ENCODE measurements at places on chromosomes 5 and 9. TPM values are rescaled to one million over a fixed set of nuclear protein-coding genes. Genes with fewer than 3 reads are reported as not detected.
A peak's percentile ranks its signal among the peaks of the same experiment; 100 is the strongest.

- no peak for DNase-seq
Observed at GRCh38 chr5:74357827-74358226, 282.7 kb downstream of the ENC1 start.

GRCh38 chr5:170576602-170577535 is 73.0 kb downstream of the KCNIP1 start:
- no peak for DNase-seq

DNA sequence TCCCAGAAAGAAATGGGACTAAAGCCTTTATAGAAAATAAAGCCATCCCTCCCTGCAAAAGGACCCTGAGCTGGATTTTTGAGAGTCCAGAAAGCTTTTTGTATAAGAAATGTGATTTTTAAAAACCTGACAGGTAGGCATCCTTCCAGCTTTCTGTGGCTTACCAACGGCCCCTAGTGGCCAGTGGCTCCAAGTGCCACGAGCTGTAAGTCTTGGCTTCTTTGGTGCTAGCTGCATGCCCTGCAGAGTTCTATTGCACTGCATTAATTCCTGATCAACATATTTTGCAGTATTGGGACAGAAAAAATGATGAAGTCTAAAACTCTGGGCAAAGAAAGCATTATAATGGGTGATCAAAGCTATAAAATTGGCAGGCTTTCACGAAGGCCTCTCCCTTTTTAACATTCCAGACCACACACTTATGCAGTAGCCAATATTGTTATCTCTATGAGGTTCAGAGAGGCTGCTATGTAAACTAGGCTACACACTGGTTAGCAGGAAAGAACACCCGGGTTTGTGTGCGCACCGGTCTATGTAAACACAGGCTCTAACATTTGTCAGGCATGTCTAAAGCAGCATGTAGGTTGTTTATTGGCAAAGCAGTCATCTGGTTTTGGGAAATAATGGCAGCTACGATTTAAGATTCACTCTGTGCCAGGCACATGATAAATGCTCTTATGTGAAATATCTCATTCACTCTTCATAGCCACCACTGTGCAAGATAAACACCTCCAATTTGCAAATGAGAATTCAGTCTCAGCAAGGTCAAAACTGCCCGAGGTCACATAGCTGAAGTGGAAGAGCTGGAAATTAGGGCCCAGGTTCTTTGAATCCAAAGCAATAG is 55.2 kb downstream of the NMUR2 start:
- peak; percentile 31 for DNase-seq

DNA sequence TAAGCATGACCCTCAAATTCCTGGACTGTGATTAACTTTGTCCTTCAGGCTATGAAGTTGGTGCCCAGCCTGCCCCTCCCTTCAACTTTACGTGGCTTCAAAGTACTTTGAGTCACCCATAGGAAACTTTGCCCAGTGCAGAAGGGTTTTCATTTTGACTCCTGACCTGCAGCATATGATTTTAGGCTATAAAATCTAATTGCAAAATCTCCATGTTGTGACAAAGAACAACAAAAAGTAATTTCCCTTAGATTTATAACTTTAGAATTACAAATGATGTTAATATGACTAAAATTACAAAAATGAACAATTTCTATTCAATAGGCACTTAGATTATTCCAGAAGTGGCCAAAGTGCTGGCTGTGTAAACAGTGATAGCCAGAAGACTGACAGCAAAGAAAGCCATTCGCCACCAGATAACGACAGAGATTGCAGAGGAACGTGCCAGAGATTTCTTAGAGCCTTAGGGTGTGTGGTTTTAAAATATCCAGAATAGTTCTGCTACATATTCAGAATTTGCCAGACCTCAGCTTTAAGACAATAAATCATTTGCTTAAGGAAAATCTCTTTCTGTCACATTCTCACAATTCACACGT is 197.4 kb downstream of the SEMA5A start:
- DNase-seq: no peak

- no peak for DNase-seq
Observed at GRCh38 chr5:132058646-132059042, 1.8 kb upstream of the IL3 start.

GRCh38 chr5:160471761-160472160 is 50.1 kb downstream of the PTTG1 start:
- DNase-seq: no peak

DNA sequence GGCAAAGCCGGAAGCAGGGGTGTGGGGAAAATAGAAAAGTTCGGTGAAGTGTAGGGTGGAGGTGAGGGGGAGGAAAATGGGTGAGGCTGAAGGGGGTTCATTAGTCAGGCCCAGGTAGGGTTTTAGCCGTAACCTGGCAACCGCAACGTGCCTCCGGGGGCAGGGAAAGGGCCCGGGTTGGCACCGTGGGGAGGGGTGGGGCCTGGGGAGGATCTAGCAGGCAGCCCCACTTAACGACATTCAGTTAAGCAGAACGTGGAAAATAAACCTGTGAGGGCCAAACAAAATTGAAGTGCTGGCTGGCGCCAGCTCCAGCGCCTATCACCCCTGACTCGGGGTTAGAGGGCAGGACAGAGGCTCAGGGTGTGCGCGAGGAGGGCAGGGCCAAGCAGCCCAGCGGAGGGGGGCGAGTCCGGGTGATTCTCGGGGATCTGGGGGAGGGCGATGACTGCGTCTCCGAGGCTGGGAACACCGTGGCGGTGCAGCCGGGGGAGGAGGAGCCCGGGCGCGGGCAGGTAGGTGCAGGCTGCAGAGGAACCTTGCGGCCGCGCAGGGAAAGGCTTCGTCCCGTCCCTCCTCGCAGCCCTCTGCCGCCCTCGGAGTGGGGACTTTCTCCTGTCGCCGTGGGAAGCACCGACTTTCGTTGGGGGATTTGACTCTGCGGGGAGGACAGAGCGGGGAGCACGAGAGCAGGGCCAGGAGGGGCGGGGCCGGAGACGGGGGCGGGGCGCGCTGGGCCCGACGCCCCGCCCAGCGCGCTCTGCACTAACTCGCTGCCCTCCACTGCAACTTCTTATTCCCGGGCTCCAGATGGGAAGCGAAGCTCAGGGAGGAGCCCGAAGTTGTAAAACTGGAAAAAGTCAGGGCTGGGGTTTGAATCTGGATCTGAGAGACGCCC is 5.1 kb downstream of the RGS14 start:
- DNase-seq: peak; percentile 83

- DNase-seq: no peak
Observed at GRCh38 chr5:74613283-74613682, 27.2 kb downstream of the ENC1 start.

DNA sequence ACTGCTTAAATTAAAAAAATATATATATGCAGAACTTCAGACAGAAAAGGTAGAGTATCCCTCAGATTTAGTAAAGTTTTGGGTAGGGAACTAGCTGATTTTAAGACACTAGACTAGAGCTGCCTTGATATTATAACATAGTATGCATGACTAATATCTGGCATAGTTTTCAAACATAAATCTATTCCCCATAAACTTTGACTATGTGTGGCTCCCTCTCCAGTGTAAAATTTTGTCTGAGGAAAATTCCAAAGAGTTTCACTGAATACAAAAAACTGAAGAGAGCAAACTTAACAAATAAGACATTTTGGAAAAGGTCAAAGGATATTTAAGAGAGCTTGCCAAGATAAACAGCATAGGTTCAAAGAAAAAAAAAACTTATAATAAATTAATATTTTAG is 66.2 kb upstream of the ZNF462 start:
- no peak for DNase-seq

DNA sequence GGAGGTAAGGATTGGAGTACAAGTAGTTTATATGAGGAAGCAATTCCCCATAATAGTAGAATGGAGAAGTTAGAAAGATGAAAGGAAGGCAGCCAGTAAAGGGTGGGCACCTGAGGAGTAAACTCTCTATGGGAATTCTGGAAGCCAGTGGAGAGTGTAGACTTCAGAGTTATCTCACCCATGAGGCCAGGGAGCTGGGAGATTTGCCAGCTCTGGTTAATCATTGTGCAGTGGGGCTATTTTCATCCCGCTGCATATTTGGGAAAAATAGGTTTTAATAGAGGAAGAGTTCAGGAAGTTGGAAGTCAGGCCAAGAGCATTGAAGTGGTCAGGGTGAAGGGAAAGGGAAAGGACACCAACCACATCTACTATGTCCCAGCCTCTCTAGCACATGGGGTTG is 242.3 kb upstream of the BRINP1 start:
- DNase-seq: no peak

DNA sequence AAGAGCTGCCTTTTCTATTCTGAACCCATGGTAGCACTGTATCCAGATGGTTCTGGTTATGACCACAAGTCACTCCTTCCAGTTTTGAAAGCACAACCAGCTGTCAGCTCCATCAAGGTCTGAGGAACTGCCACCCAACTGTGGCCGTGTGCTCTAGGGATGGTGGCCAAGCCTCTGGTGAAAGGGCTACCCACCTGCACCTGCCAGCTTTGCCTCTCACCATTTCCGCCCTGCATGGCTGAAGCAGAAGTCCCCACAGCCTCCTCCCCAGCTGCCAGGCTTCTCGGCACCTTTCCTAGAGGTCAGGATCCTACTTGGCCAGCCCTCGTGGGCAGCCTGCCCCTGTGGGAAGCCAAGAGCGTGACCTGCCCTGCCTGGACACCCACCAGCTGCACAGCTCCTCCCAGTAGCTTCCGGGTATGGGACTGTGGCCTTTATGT is 16.8 kb downstream of the SEMA5A start:
- DNase-seq: no peak

DNA sequence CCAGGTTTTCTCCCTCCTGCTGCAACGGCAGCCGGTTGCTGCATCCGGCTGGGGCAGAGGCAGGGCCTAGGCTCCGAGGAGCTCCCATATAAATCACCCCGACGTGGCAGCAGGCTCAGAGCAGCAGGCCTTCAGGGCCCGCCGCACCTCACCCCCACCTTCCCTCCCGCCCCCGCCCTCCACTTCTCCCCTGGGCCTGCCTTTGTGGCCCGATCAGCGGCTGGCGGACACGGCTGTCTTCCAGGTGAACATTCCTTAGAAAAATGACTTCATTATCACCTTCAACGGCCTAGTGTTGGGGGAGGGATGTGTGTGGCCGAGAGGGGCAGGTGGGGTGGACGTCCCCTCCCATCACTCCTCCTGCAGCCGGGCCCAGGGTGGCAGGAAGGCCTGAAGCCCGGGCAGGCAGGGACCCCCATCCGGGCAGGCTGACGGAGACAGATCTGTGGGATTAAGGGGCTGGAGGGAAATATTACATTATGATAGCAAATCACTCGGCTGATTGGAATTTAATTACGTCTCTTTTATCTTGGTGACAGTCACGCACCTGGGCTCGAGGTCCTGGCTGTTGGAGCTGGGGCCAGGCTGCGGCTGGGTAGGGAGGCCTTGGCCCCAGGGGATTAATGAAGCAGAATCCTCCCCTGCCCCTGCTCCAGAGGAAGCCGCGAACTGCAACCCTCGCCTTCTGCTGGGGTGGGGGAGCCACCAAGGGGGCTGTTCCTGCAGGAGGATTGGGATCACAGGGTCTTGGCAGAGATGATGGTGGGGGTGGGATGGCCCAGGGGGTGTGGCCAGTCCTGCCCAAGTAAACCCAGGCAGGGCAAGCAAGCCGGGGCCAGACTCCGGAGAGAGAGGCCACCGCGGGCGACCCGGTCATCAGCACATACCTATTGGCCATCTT is 38.4 kb upstream of the RXRA start:
- no peak for DNase-seq

- no peak for DNase-seq
Observed at GRCh38 chr5:141807329-141807728, 70.9 kb downstream of the PCDH1 start.

GRCh38 chr9:6512085-6512657 is 99.2 kb downstream of the UHRF2 start:
- DNase-seq: no peak

DNA sequence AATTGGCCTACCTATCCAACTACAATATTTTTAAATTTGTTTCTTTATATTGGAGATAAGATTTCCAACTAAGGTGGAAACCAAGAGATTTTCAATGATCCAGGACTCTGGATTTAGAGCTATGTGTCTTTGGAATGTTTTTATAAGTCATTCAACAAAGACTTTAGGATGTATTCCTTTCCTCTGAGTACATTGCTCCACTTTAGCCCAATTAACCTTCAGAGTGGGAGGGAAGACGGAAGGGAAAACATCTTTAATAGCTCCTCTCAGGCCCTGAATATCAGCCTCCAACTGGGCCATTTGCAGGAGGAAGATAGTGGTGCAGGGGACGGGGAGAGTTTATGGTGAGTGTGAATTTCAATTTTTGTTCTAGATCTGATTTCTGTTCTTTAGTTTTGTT is 239.2 kb downstream of the PIK3R1 start:
- no peak for DNase-seq

GRCh38 chr9:20980832-20981455 is 50.5 kb downstream of the HACD4 start:
- no peak for DNase-seq

DNA sequence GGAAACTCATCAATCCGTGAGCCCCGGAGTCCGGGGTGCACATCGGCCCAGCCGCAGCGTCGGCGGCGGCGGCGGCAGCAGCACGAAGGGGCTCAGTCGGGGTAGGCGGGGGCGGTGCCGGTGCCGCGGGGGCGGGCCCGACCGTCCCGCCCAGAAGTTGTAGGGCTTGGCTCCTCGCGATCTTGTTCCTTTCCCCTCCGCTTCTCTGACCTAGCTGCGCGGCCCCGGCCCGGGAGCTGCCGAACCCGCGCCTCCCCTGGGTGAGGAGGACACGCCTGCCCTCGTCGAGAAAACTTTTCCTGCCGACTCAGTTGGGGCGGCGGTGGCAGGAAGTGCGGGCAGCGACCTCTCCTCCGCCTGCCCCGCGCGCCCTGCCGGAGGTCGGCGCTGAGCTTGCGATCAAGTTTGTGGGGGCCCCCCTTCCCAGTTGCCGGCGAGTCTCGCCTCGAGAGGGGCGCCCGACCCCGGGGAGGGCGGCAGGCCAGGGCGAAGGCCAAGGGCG is at the start of gene MAN2A1:
Gene MAN2A1, plus strand, starts transcription at position 188 of the 502 bp plus-strand sequence. CDS start 491 bp downstream, outside the sequence.
- peak; percentile 82 for DNase-seq

GRCh38 chr9:96161819-96162218 is 140.2 kb downstream of the HSD17B3 start:
- DNase-seq: no peak

Gene PCDHGA8
- total RNA-seq: 0.18 TPM

Gene SLCO6A1
- not detected for total RNA-seq

Gene LHX3
- 0.09 TPM for total RNA-seq

Gene CHSY3
- total RNA-seq: not detected

Gene FCN2
- total RNA-seq: not detected

Gene C5orf46
- not detected for total RNA-seq

Gene SLC45A2
- total RNA-seq: 0.13 TPM

Measured in K562 (cell line).